Natural killer cell (primary cell): ENCODE measurements at places on chromosomes 1 and 21. TPM values are rescaled to one million over a fixed set of nuclear protein-coding genes. Genes with fewer than 3 reads are reported as not detected.

DNA sequence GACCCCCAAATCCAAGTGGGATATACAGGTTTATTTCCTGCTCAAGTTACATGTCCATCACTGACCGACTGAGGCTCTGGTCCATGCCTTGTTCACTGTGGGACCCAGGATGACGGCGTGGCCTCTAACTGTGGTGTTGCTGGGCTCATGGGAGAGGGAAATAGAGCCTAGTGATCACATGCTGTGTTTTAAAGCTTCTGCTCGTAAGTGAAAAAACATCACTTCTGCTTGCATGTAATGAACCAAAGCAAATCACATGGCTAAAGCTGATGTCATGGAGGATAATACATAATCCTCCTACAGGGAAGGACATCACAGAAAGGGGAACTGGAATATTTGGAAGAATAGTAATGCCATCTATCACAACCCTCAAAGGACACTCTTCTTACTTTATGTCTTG lies 107.6 kb downstream of the FASLG start:
- no peaks in the 10 kb centered on the region for H3K4me1 ChIP-seq
- no peaks in the 10 kb centered on the region for H3K27me3 ChIP-seq
- no peaks in the 10 kb centered on the region for H3K36me3 ChIP-seq
- no peak overlapping the region for H3K27ac ChIP-seq
- H3K4me3 ChIP-seq = no peak overlapping the region

AMY2A gene
- total RNA-seq = 0.29 TPM

RHOU gene
- 0.33 TPM for total RNA-seq

GRCh38 chr21:42612390-42612789 lies 41.0 kb upstream of the PDE9A start:
- H3K27me3 ChIP-seq = peaks cover 6% of the 10 kb centered on the region
- no peak overlapping the region for H3K27ac ChIP-seq
- DNase-seq = no peak
- H3K36me3 ChIP-seq = no peaks in the 10 kb centered on the region

HSD3B1 gene
- not detected for total RNA-seq

FAM78B gene
- total RNA-seq = not detected

TNFRSF14 gene
- 262 TPM for total RNA-seq

GRCh38 chr1:180248731-180249681 lies 18.9 kb downstream of the LHX4 start:
- DNase-seq = no peak
- H3K36me3 ChIP-seq = no peaks in the 10 kb centered on the region
- peaks cover 3% of the 10 kb centered on the region for H3K27me3 ChIP-seq
- no peak overlapping the region for H3K4me3 ChIP-seq
- H3K4me1 ChIP-seq = peaks cover 7% of the 10 kb centered on the region
- H3K27ac ChIP-seq = no peak overlapping the region

GRCh38 chr1:7220007-7220406 lies 434.8 kb downstream of the CAMTA1 start:
- no peak overlapping the region for H3K27ac ChIP-seq
- no peaks in the 10 kb centered on the region for H3K36me3 ChIP-seq
- no peak for DNase-seq
- no peaks in the 10 kb centered on the region for H3K27me3 ChIP-seq

UTS2 gene
- 3.9 TPM for total RNA-seq

- no peak overlapping the region for H3K27ac ChIP-seq
- peaks cover 8% of the 10 kb centered on the region for H3K4me1 ChIP-seq
- no peaks in the 10 kb centered on the region for H3K27me3 ChIP-seq
- H3K36me3 ChIP-seq = peaks cover 15% of the 10 kb centered on the region
Measured at GRCh38 chr1:90000934-90001676, 6.2 kb downstream of the ZNF326 start.

- no peaks in the 10 kb centered on the region for H3K4me1 ChIP-seq
- no peak for DNase-seq
- H3K27me3 ChIP-seq = no peaks in the 10 kb centered on the region
Measured at GRCh38 chr1:12001996-12002493, 17.3 kb upstream of the MIIP start.

- no peaks in the 10 kb centered on the region for H3K36me3 ChIP-seq
- H3K4me3 ChIP-seq = no peak overlapping the region
- H3K27me3 ChIP-seq = no peaks in the 10 kb centered on the region
- H3K27ac ChIP-seq = no peak overlapping the region
- H3K4me1 ChIP-seq = no peaks in the 10 kb centered on the region
- DNase-seq = no peak
Measured at GRCh38 chr1:47578721-47579419, 141.0 kb downstream of the FOXD2 start.

- H3K27me3 ChIP-seq = no peaks in the 10 kb centered on the region
- H3K4me3 ChIP-seq = no peak overlapping the region
- no peaks in the 10 kb centered on the region for H3K4me1 ChIP-seq
Measured at GRCh38 chr21:35635261-35635660, 425.1 kb downstream of the SETD4 start.

GRCh38 chr1:238677567-238677966 lies 708.8 kb upstream of the CHRM3 start:
- H3K27ac ChIP-seq = no peak overlapping the region
- DNase-seq = no peak
- H3K4me1 ChIP-seq = no peaks in the 10 kb centered on the region
- no peaks in the 10 kb centered on the region for H3K36me3 ChIP-seq
- H3K27me3 ChIP-seq = no peaks in the 10 kb centered on the region

DNA sequence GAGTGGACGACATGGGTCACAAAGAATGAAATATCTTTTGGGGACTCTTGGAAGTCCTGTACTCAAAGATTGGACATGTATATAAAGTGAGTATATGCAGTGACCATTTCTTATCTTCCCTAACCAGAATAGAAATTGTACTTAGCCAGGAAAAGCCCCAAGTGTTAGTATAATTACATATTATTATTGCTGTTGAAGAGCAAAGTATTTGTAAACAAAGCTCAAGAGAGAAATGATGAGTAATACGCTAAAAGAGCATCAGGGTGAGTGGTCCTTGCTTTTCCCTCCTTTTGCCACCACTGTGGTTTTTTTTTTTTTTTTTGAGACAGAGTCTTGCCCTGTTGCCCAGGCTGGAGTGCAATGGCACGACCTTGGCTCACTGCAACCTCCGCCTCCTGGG lies 6.4 kb upstream of the CGN start:
- no peaks in the 10 kb centered on the region for H3K36me3 ChIP-seq
- no peaks in the 10 kb centered on the region for H3K27me3 ChIP-seq
- no peak overlapping the region for H3K27ac ChIP-seq

DNA sequence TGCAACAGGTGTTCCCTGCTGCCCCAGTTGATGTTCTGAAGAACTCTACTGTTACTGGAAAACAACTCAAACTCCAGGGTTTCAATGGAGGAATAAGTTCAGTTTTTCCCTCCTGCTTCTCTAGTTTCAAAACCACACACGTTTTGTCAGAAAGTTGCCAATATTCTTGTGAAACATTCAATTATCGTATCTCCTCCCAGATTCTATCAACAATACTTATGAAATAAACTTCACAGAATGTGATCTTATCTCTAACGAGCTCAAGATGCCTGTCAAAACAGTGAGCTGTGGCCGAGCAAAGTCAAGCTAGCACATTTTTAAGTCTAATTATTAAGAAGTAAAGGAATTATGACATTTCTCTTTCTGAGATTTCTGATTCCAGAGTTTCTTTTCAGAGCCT lies 4.7 kb downstream of the OR2B11 start:
- H3K4me3 ChIP-seq = no peak overlapping the region
- H3K27ac ChIP-seq = no peak overlapping the region
- H3K4me1 ChIP-seq = peaks cover under 1% of the 10 kb centered on the region
- DNase-seq = no peak
- no peaks in the 10 kb centered on the region for H3K36me3 ChIP-seq

DNA sequence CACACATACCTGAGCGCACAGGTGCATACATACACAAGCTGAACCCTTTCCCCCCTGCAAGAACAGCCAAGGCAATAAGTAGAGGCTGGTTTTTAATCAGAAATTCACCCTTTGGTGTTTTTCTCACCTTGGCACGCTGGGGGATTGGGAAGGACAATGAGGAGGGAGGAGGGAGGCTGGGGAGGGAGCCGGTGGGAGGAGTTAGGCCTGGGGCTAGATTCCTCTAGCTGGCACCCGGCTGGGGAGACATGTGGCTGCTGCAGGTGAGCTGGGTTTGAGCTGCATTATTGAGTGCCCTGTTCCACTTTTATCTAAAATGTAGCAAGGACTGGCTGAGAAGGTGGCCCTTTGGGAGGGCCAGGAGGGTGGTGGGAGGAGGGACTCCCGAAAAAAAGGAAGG lies 97.8 kb upstream of the CSF3R start:
- no peak for DNase-seq
- H3K4me1 ChIP-seq = no peaks in the 10 kb centered on the region
- no peak overlapping the region for H3K4me3 ChIP-seq
- H3K36me3 ChIP-seq = no peaks in the 10 kb centered on the region
- H3K27ac ChIP-seq = no peak overlapping the region
- H3K27me3 ChIP-seq = no peaks in the 10 kb centered on the region

DCAF8 gene
- total RNA-seq = 189 TPM

DNA sequence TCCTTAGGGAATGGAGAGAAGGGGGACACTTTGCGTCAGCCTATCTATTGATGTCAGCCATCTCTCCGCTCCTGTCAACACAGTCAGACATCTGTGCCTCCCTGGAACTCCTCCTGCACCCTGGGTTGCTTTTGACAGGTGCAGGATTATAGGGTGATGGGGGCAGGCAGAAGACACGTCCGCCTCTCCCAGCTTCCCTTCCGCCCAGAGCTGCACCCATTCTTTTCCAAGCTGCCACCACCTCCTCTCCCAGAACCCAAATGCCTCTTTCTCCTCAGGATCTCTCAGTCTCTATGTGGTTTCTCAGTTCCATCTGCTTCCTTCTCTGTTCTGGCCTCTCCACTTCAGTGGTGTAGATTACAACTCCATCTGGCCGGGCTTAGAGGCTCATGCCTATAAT lies 17.1 kb upstream of the KIF1B start:
- no peak overlapping the region for H3K27ac ChIP-seq
- no peaks in the 10 kb centered on the region for H3K27me3 ChIP-seq
- H3K36me3 ChIP-seq = no peaks in the 10 kb centered on the region
- no peaks in the 10 kb centered on the region for H3K4me1 ChIP-seq
- H3K4me3 ChIP-seq = no peak overlapping the region
- no peak for DNase-seq

- H3K36me3 ChIP-seq = peaks cover 56% of the 10 kb centered on the region
- H3K4me3 ChIP-seq = peak overlapping the region; percentile 2
- peak overlapping the region; percentile 63 for H3K27ac ChIP-seq
- peaks cover 39% of the 10 kb centered on the region for H3K4me1 ChIP-seq
- no peaks in the 10 kb centered on the region for H3K27me3 ChIP-seq
- peak; percentile 62 for DNase-seq
Measured at GRCh38 chr1:89259283-89259971, 13.2 kb downstream of the GBP5 start.

- H3K27ac ChIP-seq = no peak overlapping the region
- no peak overlapping the region for H3K4me3 ChIP-seq
- no peak for DNase-seq
- no peaks in the 10 kb centered on the region for H3K27me3 ChIP-seq
- H3K4me1 ChIP-seq = peaks cover 34% of the 10 kb centered on the region
Measured at GRCh38 chr1:179296356-179297104, 2.9 kb downstream of the SOAT1 start.

CNN3 gene
- total RNA-seq = 0.55 TPM

GRCh38 chr1:81706650-81707435 lies 93.9 kb upstream of the ADGRL2 start:
- H3K36me3 ChIP-seq = no peaks in the 10 kb centered on the region
- no peak overlapping the region for H3K27ac ChIP-seq
- no peak for DNase-seq
- H3K4me1 ChIP-seq = no peaks in the 10 kb centered on the region
- H3K27me3 ChIP-seq = no peaks in the 10 kb centered on the region
- H3K4me3 ChIP-seq = no peak overlapping the region

GRCh38 chr1:234213658-234214128 lies 159.6 kb upstream of the COA6 start:
- no peaks in the 10 kb centered on the region for H3K36me3 ChIP-seq
- no peak for DNase-seq
- peaks cover 21% of the 10 kb centered on the region for H3K4me1 ChIP-seq
- no peak overlapping the region for H3K4me3 ChIP-seq
- peaks cover 22% of the 10 kb centered on the region for H3K27me3 ChIP-seq

- H3K27me3 ChIP-seq = no peaks in the 10 kb centered on the region
- H3K36me3 ChIP-seq = no peaks in the 10 kb centered on the region
- peaks cover under 1% of the 10 kb centered on the region for H3K4me1 ChIP-seq
Measured at GRCh38 chr1:92907949-92908684, 53.1 kb downstream of the DIPK1A start.

DNA sequence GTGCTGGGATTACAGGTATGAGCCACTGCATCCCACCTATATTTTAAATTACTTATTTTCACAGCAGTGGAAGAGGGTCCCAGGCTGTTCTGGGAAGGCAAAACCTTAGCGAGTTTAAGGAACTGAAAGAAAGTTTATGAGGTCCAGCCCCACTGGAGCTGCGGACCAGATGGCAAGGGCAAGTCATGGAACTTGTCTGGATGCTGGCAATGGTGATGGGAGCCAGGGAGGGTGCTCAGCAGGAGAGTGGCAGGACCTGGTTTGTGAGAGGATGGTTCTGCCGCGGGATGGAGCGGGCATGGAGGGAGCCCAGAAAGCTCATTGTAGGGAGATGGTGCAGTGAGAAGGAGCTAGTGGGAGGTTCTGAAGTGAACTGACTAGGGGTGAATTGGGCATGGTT lies 50.6 kb upstream of the SLC45A1 start:
- H3K4me1 ChIP-seq = no peaks in the 10 kb centered on the region
- no peak overlapping the region for H3K4me3 ChIP-seq
- no peaks in the 10 kb centered on the region for H3K36me3 ChIP-seq
- no peak for DNase-seq
- H3K27ac ChIP-seq = no peak overlapping the region

DNA sequence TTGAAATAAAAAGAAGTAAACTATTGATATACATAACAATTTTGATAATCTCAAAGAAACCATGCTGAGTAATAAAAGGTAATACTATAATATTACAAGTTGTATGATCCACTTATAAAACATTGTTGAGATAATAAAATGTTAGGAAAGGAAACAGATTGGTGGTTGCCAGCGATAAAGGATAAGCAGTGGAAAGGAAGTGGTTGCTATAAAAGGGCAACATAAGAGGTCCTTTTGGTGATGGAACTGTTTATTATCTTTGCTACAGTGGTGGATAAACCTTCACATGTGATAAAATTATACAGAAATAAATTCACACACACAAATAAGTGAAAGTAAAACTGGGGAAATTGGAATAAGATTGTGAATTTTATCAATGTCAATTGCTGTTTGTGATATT lies 15.1 kb downstream of the OR6F1 start:
- no peak overlapping the region for H3K27ac ChIP-seq
- no peaks in the 10 kb centered on the region for H3K4me1 ChIP-seq
- H3K27me3 ChIP-seq = no peaks in the 10 kb centered on the region
- DNase-seq = no peak
- no peaks in the 10 kb centered on the region for H3K36me3 ChIP-seq
- H3K4me3 ChIP-seq = no peak overlapping the region

LCE1A gene
- not detected for total RNA-seq

AIRE gene
- total RNA-seq = not detected

DNA sequence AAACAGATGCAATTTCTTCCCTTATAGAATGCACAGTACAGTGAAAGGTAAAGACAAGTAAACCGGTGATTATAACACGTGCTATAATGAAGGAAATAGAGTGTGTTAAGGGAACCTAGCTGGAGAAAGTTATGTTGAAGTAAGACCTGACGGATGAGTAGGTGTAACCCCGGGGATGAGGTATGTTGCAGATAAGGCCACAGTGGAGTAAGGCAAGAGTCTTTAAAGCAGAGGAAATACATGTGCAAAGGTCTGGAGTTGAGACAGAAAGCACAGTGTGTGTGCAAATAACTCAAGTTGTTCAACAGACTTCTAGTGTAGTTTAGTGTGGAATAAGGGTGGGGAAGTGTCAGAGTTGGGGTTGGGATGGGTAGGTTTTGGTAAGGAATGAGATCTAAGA lies 2.9 kb downstream of the DBT start:
- H3K27me3 ChIP-seq = no peaks in the 10 kb centered on the region
- no peaks in the 10 kb centered on the region for H3K36me3 ChIP-seq
- no peak overlapping the region for H3K27ac ChIP-seq
